ENCODE measurements at places on chromosomes 12 and 14.
A peak's percentile ranks its signal among the peaks of the same experiment; 100 is the strongest.

DNA sequence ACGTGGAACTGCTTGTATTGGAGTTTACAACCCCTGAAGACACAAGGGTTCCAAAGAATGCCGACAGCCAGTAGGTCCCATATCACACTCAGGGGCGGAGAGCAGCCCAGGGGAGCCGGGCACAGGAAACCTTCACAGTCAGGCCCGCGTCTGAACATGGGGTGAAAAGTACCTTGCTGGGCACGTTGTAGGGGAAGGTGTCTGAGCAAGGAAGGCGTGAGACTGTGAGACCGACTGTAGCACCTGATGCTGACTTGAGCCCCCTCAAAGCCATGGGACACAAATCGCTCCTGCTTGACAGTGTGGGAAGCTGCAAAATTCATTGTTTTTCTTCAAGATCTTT lies 14.7 kb downstream of the RIMBP2 start:
- no peak for DNase-seq

- DNase-seq: no peak
Observed at GRCh38 chr12:25365340-25365730, 114.6 kb upstream of the KRAS start.

DNA sequence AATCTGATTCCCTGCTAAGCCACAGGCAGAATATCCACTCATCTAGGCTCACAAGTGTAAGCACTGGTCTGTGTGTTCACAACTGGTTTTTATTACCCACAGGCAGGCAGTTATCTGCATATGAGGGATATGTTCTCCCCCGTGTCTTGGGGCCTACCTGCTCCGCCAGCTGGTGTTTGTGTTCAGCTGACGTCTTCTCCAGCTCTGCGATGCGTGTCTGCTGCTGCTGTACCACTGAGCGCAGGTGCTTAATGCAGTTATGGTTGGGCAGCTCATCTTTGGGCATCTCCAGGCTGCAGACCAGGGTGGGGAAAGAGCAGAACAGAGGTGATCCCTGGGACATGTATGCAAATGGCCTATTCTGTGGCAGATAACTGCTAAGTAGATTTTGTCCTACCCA lies 13.7 kb downstream of the RNF41 start:
- no peak for DNase-seq

GRCh38 chr12:2509137-2509536 lies 285.6 kb upstream of the FKBP4 start:
- DNase-seq: no peak

DNA sequence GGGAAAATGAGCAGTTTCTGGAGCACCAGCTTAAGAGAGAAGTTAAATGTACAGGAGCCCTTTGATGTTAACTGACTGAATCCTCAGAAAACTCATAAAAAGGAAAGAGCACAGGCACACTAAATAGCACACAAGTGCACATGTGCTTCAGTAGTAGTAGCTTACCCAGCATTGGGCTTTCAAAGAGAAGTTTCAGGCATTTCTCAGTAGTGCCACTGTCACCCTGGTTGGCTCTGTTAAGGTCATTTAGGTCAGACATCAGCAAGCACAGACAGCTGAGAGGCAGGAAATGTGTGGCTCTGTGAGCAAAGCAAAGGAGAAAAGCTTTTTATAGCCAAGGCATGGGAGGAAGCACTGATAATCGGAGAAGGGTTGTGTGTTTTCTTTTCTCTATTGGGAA lies 96.3 kb upstream of the HIF1A start:
- DNase-seq: no peak

- DNase-seq: no peak
Observed at GRCh38 chr12:79938843-79939242, 3.9 kb upstream of the PPP1R12A start.

DNA sequence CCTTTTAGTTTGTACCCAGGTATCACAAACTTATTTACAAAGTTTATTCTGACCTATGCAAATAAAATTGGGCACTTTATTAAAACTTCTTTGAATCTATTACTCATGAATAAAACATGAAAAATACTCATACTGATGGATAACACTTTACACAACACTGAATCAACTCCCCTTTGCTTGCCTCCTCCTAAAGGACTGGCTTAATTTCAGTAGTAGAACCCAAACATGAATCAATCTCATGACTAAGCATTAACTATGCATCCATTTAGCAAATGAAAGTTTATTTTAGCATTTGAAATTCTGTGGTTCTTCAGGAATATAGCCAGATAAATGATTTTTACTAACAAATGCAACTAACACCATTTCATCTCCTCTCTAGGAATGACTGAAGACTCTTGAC lies 32.4 kb downstream of the DENND5B start:
- DNase-seq: no peak

- no peak for DNase-seq
Observed at GRCh38 chr12:119102274-119102673, 76.5 kb upstream of the HSPB8 start.

GRCh38 chr12:22304341-22304740 lies 30.2 kb downstream of the ST8SIA1 start:
- DNase-seq: no peak

GRCh38 chr12:54460317-54460923 lies 13.0 kb downstream of the GTSF1 start:
- DNase-seq: no peak

GRCh38 chr12:52759218-52759617 lies 17.9 kb downstream of the KRT76 start:
- no peak for DNase-seq

DNA sequence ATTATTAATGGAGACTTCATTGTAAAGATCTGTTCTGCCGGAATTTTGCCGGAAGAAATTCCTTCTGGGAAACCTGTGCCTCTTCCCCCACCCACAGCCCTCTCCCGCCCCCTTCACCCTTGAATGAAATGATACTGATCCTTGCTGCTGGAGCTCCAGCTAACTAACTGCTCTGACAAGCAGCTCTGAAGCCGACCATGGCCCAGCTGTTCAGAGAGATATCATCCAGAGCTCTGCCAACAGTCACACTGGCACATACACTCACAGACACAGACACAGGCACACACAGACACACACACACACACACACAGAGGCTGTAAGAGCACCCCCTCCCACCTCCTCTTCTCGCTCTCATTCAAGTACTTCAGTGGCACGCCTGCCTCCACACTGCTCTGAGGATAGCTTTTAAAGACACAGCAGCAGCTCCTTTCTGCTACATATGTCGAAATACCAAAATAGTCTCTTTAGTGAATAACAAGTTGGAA lies 88.6 kb downstream of the R3HDM2 start:
- DNase-seq: no peak

DNA sequence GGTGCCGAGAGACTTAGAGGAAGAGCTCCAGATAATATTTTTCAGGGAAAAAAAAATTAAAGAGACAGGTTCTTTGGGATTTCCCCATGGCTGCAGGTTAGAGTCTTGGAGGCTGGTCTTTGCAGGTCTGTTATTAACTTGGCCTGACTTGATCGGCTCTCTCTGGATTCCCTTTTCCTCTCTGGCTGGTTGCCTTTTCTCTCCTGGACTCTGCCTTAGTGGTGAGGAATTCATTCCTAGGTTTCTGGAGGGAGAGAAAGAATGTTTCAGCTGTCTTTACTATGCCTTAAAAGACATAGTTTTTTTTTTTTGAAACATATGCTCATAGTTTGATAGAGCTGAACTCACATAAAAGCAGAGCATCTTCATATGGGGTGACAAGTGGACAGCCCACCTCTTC lies 336.3 kb downstream of the BMP4 start:
- DNase-seq: no peak

GRCh38 chr12:15749937-15750336 lies 39.3 kb downstream of the EPS8 start:
- no peak for DNase-seq

- DNase-seq: no peak
Observed at GRCh38 chr14:24307575-24308341, at the start of gene CIDEB. Gene CIDEB, minus strand, starts transcription at chr14:24307977. Its CDS starts 119 bp downstream, at chr14:24307858.

DNA sequence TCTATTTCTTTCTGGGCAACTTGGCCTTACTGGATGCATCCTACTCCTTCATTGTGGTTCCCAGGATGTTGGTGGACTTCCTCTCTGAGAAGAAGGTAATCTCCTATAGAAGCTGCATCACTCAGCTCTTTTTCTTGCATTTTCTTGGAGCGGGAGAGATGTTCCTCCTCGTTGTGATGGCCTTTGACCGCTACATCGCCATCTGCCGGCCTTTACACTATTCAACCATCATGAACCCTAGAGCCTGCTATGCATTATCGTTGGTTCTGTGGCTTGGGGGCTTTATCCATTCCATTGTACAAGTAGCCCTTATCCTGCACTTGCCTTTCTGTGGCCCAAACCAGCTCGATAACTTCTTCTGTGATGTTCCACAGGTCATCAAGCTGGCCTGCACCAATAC lies 5.3 kb downstream of the OR4N5 start:
- DNase-seq: no peak

GRCh38 chr12:129815846-129816245 lies 88.0 kb downstream of the TMEM132D start:
- no peak for DNase-seq

DNA sequence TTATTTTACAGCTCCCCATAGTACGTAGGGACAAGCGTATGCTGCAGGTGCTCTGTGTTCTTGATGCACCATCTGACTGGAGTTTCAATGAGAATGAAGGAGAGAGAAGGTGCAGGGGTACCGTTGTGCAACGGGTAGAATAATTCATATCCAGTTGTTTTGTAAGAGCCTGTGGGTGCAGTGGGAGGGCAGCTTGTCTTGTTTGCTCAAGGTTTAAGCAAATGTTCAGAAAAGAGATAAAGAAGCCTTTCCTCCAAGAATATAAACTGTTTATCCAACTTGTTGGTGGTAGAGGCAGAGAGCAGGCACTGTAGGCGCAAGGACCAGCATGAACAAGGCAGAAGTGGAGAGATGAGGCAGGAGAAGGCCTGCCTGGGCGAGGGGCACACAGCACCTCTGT lies 64.2 kb downstream of the ADCK1 start:
- DNase-seq: no peak

DNA sequence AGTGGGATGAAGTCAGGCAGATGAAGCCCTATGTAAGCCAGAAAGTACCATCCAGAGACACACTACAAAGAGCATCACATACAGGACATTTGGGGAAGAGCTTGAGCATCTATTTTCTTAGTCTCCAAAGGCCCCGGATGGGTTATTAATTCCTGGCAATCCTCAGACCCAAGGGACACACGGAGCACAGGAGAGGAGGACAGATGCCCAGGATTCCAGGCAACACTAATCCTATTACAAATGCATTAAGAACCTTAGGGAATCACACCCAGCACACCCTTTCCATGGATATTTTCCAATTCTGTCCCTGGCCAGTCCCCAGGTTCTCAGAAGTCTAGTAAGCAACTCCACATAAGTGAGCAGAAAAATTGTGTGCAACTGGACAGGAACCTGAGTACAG lies 65.9 kb downstream of the CMKLR1 start:
- DNase-seq: no peak

GRCh38 chr12:59600171-59600570 lies 4.3 kb downstream of the SLC16A7 start:
- DNase-seq: no peak

DNA sequence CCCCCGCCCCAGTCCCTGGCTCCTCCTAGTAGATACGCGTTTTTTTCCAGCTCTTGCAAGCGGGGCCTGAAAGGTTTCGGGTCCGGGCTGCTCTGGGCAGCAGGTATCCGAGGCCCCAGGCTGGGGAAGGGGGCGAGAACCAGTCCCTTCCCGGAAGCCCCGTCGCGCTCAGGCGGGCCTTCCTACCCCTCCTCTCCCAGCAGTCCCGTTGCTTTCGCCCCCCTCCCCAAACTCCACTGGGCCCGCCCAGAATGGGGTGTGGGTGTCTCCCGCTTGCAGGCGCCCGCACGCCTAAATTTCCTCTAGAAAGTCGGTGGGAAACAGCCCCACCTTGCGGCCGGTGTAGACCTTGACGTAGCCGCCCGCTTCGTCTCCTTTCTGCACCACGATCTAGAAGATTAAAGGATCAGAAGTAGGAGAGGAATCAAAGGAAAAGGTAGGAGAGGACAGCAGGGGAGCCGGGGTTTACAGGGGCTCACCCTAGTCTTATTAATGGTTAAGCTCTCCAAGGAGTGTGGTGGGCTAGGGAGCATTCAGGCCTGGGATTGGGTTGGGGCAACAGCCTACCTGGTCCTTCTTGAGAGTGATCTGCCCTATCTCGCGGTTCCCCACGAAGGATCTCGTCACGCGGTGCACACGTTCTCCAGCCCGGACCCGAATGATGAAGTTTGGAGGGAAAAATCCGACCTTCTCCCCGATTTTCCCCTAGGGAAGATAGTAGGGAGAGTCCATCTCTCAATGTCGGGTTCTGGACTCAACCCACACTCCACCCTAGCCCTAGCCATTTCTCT lies 7.3 kb downstream of the STAC3 start:
- DNase-seq: peak; percentile 48

DNA sequence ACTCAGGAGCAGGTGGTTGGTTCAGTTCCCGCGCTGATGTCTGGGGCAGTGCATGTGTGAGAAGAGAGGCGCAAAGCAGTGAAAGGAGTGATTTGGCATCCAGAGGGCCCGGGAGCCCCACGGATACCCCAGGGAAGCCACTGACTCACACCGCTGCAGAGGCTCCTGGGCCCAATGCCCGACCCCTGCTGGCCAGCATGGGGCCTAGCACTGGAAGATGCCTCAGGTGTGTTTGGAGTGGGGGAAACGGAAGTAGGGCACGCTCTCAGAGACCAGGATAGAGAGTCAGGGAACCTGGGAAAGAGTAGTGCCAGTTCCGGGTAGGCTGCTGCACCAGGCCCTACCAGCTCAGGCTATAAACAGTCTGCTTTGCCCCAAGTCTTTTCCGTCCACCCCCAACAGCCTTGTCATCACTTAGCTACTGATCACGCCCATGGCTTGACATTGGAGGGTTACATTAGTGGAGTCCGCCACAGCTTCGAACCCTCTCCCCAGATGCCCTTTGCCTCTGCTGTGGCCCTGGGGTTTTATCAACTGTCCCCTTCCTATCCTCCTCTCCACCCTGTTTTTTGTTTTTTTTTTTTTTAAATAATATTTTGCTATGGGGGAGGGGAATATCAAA lies 9.5 kb upstream of the CSAD start:
- no peak for DNase-seq

- no peak for DNase-seq
Observed at GRCh38 chr14:73324533-73324932, 87.2 kb downstream of the PAPLN start.

DNA sequence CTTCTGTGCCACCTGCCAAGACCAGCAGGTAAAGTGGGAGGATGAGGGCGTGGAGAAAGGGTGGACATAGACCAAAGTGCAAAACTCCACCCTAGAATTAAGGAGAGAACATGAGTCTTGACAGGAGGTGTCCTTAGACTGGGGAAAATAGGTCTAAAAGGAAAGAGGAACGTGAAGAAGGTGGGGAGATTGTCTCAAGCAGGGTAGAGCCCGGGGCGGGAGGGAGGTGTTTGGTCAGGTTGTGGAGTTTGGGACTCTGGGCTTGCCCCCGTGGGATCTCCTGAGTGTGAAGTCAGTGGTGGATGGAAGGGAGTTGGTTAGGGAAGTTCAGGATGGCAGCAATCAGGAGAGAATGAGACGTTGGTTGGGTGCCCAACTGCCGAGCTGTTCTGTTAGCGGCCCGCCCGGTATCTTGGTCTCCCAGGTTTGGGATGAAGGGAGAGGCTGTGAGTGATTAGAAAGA lies 386 bp downstream of the DGKA start:
- DNase-seq: no peak

DNA sequence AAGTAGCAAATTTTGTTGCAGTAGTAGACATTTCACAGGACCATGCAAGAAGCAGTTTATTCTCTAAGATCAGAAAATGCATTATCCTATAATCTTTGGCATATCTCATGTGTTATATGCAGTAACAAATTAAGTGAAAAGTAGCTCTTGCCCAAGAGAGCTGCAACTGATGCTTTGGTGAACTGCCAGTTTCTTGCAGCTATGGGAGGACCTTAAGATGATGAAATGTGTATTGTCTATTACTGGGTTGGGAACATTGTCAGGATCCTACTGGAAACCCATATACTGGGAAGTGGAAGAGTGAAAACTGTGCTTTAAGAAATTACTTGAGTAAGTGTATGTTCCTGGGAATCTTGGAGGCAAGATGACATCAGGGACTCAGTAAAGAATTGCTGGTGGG lies 238.8 kb downstream of the DACT1 start:
- no peak for DNase-seq

Measured in effector memory CD4-positive, alpha-beta T cell (primary cell).